ENCODE measurements at places on chromosomes 12 and 14.
A peak's percentile ranks its signal among the peaks of the same experiment; 100 is the strongest.

DNA sequence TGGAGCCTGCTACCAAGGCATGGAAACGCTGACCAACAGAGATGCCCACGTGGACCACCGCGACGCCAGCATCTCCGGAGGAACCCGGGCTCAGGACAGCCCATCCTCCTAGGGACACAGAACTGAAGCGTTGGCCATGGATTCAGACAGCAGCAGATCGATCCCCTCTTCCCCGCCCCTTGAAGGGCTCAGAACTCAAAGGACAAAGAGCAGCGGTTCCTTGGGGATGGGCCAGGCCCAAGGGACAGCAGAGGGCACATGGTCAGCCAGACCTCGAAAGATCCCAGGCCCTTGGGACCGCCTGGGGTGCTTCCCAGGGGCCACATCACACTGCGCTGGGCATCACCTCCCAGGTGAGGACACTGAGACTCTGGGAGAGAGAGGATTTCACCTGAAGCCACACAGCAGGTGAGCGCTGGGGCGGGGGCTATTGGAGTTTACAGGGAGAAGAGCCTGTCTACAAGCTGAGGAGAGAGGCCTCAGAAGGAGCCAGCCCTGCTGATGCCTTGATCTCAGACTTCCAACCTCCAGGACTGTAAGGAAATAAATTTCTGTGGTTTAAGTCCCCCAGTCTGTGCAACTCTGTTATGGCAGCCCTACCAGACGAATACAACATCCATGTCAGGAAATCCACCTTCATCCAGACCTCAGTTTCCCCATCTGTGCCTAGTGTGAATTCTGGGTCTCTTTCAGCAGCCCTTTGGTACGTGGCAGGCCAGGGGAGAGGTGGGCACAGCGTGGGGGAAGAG lies 49.4 kb downstream of the CCNK start:
- no peak for DNase-seq

GRCh38 chr12:6684609-6685008 lies 4.6 kb downstream of the ZNF384 start:
- DNase-seq: peak; percentile 53

DNA sequence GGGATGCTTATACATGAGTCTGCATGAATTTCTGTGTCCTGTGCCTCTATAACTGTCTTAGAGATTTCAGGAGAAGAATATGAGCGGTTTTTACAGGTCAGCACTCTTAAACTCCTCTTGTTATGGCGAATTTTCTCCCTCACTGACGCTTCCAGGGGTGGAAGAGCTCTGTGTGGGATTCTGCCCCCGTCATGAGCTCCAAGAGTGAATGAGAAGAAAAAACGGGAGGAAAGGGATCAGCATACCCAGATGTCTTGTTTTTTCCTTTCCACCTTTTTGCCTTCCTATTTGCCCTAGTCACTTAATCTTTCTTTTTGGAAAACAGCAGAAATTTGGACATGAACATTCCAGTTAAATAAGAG lies 651 bp downstream of the PFKM start:
- DNase-seq: no peak

DNA sequence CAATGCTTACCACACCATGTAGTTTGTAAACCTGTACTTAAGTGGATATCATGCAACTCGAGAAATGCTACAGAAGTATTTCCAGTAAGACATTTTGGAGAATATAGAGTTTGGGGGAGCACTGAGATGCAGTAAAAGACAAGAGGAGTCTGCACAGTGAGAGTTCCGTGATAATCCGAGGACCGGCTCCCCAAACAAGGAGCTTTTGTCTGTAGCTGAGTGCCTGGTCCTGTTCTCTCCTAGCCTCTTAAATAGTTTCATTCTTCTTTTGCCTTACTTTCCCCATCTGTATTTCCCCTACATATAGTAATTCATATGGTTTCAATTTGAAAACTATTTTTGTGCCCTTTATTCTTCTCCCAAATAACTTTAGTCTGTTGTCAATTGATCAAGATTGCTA lies 364.1 kb downstream of the EGLN3 start:
- no peak for DNase-seq

GRCh38 chr14:64467101-64467500 lies 1.8 kb downstream of the AKAP5 start:
- DNase-seq: no peak

- DNase-seq: no peak
These were observed 133.5 kb downstream of the FOXN3 start for GRCh38 chr14:89283327-89284060.

- no peak for DNase-seq
These were observed 71.6 kb downstream of the OTOGL start for GRCh38 chr12:80170915-80171314.

DNA sequence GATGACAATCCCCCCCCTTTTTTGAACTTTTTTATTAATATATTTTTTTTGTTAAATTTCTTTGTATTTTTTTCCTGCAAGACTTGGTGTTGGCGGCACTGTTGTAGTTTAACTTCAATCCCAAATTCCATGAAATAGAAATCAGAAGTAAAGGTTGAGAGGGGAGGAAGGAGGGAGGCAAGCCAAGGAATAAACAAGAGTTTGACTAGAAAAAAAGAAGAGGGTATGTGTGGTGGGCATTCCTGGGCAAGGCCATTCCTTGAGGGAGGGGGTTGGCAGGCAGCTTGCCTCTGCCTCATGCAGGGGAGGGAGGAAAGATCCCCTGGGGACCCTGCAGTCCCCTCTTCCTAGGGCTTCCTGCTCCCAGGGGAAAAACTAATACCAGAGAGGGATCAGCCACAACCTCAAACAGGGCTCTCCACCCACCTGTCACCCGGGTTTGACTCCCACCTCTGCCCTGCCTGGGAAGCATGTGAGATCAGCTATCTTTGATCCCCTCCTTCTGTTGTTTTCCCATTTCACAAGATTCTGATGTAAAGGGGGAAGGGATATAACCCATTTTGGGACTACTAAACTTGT lies 519 bp upstream of the AP1G2 start:
- no peak for DNase-seq

DNA sequence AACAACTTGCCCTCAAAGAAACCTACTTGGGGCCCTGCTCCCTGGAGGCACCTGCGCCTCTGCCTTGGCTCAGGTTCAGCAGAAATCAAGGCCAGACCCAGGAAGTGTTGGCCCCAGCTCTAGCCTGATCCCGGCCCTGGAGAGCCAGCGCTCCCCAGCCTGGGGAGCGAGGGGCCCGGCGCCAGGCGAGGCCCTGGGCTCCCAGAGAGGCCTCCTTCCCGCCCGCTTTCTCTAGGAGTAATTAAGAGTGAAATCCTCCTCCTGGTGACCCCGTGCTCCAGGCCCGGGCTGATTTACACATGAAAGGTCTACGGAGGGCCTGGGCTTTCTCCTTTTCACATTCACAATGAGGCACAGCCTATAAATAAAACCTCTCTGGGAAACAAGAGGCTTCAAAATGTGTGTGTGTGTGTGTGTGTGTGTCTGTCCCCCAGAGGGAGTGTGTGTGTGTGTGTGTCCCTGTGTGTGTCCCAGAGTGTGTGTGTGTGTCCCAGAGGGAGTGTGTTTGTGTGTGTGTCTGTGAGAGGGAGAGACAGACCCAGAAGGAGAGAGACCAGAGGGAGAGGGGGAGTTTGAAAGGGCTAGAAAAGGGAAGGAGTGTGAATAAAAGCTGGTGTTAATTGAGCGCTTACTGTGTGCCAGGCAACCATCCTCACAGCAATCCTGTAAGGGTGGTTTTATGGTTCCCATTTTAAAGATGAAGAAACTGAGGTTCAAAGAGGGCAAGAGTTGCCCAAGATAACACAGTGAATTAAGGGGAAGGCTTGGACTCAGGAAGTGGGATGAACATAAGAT lies 23.8 kb upstream of the COX6A1 start:
- no peak for DNase-seq

- no peak for DNase-seq
These were observed 180.2 kb upstream of the MYL2 start for GRCh38 chr12:111100554-111100953.

DNA sequence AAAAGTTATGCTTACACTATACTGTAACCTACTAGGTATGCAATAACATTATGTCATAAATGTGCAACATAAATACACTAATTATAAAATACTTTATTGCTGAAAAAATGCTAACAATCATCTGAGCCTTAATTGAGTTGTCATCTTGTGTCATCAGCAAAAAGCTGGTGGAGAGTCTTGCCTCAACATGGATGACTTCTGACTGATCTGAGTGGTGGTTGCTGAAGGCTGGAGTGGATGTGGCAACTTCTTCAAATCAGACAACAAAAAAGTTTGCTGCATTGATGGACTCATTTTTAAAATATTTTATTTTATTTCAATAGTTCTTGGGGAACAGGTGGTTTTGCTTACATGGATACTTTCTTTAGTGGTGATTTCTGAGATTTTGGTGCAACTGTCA lies 93.9 kb upstream of the AMN1 start:
- no peak for DNase-seq

DNA sequence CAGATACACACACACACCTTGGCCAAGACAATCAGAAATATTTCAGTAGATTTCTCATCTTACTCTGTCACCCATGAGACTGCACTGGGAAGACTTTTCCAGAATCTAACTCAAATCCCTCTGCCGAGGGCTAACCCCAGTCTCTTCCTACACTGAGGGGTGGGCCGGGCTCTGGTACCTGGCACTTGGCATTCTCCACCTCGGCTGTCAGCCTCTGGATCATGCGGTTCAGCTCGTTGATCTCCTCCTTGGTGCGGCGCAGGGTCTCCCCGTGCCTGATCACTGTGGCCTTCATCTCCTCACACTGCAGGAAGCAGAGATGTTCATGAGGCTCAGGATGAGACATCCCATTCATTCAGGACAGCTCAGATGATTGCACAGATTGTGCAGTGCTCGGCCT lies 4.9 kb downstream of the KRT83 start:
- no peak for DNase-seq

GRCh38 chr12:69241438-69242092 lies 2.2 kb downstream of the CPSF6 start:
- no peak for DNase-seq

DNA sequence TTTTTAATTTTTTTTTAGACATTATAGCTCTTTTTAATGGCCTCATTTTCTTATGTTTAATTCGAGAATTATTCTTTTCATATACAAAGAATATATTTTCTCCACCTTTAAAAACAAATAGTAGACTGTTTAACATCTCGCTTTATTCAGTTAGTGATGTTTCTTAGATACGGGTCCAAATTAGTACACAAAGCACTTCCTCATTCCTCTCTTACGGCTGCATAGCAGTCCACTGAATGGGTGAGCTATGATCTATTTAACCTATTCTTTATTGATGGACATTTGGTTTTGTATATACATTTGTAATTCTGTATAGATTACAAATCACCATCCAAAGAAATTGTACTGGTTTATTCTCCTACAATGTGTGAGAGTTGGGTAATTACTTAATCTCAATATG lies 8.3 kb upstream of the GPR162 start:
- DNase-seq: no peak
